Activated CD8-positive, alpha-beta memory T cell treated with anti-CD3 and anti-CD28 coated beads, Interleukin-2, amount 50 U/mL, for 48 hours (primary cell): ENCODE measurements at places on chromosomes 6 and 20.
A peak's percentile ranks its signal among the peaks of the same experiment; 100 is the strongest.

DNA sequence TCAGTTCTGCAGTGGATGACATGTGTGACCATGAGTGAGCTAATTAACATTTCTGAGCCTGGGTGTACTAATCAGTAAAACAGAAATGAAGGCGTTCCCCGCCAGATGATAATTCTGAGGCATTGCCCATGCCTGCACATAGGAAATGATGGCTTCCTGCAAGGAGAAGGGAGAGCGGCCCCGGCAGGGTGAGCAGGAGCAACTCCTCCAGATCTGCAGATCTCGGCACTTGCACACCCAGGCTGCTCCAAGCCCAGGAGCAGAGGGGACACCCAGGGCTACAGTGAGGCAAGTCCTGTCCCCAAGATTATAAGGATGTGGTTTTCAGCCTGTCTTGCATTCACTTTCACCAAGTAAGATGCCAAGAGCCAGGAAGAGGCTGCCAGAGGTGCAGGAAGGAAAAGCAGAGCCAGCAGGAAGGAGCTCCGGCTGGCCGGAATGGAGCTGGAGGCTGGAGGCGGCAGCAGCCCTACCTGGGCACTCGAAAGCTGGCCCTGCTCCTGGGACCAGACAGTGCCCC is 177.5 kb upstream of the CST7 start:
- DNase-seq = peak; percentile 41

- DNase-seq = no peak
Observed at GRCh38 chr6:129733290-129733689, 23.3 kb upstream of the ARHGAP18 start.

GRCh38 chr6:92962846-92963245 is 456.5 kb downstream of the EPHA7 start:
- DNase-seq = no peak

DNA sequence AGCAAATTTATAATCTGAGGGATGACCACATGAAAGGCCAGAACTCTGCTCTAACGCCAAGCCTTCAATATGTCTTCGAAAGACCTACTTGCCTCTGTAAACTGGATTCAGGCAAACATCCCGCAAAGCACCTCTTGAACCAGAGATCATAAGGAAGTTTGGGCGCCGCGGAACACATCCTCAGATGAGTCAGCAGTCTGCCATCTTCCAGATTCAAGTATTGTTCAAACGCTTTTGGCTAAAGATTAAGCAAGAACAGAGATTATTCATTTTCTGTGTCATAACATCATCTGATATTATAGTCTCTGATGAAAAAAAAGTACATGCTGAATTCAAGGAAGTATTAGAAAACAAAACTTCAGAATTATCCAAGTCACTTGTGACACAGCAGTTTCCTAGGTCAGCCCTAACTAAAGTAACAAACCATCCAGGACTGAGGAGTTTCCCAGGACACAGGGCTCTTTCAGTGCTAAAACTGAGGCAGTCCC is 20.8 kb downstream of the TBC1D7 start:
- no peak for DNase-seq

DNA sequence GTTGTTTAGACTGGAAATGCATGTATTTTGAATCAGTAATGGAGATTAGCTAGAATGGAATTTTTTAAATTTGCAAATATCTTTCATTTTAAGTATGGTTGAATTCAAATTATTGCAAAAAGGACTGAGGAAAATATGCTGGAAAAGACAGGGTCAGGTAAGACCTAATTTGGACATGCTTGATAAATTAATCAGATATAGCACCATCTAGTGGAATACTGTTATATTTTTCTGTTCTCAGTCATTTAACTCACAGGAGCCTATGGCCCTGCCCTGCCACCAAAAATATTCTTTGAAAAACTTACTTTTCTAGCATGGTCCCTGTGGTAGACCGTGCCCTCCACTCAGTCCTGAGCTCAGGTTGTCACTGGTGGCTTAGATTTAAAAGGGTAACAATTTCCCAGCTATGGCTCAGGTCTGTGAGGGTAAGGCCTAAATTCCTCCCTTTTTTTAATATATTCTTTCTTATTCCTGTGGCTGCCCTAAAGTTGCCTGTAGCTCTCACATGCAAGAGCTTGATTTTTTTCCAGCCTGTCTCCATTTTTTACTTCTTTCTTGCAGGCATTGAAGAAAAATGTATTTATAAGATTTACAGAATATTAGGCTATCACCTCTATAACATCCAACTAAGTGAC is 25.3 kb upstream of the KIAA1586 start:
- DNase-seq = no peak

- peak; percentile 59 for DNase-seq
Observed at GRCh38 chr6:108174371-108175175, 8.8 kb downstream of the NR2E1 start.

DNA sequence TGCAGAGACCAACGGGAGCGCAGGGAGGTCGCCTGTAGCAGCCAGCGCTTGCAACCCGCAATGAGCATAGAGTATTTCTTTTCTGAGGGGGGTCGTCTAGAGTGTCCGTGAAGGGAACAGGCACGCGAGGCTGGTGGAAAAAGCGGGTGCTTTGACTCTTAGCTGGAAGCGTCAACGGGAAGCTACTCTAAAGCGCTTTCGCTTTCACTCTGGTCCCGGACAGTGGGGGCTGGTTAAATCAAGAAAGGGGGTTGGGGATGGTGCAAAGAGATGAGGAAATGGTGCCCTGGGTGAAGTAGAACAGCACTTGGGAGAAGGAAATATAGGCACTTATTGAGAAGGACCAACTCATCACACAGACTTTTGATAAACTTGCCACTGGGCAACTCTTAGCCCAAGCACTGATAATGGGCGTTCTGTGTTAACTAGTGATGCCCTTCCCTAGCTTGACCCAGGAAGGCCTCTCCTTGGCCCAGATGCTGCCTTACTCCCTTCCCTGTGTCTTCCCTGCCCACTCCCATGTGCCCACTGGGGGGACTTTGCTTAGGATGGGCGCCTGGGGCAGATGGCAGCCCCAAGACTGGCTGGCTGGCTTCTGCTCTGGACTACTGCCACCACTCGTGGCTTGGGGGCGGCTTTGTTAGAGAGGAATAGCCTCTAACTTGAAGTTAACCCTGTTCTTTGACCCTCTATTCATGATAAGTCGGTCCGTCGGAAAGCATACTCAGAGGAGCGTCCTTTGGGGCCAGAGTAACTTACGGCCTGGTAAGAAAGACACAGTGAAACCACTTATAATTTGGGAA is 585 bp downstream of the PSMB9 start:
- DNase-seq = peak; percentile 76

DNA sequence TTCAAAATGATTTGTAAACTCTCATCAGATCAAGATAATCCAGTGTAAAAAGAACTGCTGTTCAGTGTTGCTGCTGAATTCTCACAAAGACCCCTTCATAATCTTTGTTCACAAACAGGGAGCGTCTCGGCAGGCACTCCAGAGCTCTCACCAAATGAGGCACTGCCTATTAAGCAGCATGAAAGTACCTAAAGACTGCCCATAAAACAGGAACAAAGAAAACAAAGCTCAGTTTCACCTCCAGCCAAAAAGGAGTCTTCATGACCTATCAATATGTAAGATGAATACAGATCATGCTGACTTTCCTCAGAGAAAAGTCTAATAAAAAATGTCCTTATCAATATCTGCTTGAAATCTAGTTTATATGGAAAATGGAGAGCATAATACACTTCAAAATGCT is 41.8 kb downstream of the GPR63 start:
- no peak for DNase-seq

GRCh38 chr6:24019830-24020229 is 106.2 kb upstream of the NRSN1 start:
- DNase-seq = no peak

- DNase-seq = no peak
Observed at GRCh38 chr20:37773291-37773826, 79.5 kb downstream of the CTNNBL1 start.

DNA sequence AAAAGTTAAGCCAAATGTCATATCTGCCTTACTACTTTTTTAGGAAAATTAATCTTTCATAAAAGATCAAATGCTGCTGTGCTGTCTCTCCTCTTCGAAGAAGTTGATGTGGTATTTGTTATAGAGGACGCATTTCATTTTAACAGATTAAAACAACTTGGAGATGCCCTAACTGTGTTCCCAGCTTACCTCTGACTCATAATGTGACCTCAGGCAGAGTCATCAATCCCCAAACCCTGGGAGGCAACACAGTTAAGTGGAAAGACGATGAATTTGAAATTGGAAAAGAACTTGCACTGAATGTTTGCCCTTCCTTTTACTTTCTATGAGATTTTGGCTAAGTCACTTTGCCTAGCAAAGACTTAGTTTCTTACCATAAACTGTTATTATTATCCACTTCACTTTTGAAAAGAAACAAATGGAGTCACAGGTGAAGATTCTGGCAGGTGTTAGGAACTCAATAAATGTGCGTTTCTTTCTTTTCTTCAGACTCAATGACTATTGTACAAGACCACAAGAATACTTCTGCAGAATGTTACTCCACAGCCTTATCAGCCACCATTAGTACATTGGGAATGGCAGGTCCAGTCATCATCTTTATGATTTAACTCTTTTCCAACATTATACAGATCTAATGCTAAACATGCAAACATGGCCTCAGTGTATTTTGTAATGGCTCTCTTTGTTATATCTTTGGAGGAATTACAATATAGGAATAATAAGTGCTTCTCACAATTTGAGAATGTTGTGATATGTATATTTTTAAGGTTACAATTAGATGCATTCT is 102.6 kb downstream of the COL21A1 start:
- DNase-seq = no peak

- no peak for DNase-seq
Observed at GRCh38 chr20:4550740-4551139, 171.0 kb upstream of the PRND start.

GRCh38 chr20:40341561-40341960 is 347.5 kb downstream of the MAFB start:
- DNase-seq = no peak

DNA sequence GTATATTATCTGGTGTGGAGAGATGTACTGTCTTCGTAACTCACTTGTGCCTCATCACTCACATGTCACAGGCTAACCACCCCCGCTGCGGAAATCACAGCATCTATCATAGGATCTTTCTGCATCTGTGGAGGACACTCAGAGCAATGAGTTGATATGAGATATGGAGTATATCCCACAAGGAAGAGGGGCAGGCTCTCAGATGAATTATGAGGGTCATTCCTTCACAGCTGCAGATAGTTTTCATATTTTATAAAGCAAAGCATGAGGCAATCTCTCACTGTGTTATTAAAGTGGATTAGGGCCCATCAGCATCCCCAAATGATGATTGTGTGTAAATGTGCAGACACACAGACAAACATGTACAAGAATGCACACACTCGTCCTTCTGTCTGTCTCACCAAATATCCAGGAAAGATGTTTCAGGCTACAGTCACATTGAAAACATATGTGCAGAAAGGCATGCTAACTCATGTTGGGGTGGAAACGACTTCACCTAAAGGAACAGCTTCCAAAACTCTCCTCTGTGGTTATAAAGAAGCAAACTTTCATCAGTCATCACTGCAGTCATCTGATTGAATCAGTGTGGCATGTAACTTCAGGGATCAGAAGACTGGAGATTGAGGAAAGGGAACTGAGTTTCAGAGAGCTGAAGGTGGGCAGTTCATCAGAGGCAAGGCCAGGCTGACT is 164.7 kb downstream of the FOXC1 start:
- no peak for DNase-seq

- DNase-seq = no peak
Observed at GRCh38 chr20:10603971-10604864, 69.6 kb downstream of the JAG1 start.

DNA sequence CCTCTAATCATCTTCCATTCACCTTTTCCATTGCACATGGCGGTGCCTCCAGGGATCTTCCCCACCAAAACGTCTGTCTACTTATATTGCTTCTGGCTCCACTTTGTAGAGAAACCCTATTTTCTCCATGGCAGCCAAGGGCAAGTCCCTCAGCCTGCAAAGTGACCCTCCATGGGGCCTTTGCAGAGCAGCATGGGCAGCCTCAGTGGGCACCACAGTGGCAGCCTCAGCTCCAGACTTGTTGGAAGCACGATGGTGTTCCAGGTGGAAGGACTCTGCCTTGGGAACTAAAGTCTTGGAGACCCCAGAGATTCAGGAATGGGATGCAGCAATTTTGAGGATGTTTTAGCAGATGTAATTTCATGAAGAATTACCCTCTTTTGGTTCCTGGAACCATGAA is 18.5 kb upstream of the CCR6 start:
- no peak for DNase-seq

DNA sequence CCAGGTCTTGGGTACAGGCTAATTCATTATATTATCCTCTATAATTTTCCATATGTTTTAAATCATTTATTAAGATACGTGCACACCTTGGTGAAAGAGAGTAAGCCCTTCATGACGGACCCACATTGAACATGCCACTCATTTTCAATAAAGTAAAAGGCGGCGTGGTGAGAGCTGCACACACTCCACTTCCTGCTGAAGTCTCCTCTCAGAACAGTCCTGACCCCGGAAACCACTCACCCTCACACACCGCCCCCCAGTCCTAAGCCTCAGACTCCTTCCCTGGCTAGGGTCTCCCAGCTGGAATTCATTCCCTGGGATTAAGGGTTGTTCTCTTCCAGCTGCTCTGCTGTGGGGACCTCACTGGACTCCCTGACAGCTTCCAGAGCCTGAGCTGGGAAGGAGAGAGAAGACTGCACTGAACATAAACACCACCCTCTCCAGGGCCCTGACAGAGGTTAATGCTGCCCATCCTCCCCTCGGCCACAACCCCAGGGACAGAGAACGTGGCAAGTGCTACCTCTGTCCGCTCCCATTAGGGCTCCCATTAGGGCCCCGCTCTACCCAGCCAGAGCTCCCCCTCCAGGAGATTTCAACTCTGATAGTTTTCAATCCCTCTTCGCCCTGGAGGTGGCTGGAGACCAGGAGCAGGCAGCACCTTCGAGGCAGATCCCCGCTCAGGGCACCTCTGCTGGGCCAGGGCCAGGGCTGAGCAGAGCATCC is 24.8 kb downstream of the GRM4 start:
- no peak for DNase-seq

DNA sequence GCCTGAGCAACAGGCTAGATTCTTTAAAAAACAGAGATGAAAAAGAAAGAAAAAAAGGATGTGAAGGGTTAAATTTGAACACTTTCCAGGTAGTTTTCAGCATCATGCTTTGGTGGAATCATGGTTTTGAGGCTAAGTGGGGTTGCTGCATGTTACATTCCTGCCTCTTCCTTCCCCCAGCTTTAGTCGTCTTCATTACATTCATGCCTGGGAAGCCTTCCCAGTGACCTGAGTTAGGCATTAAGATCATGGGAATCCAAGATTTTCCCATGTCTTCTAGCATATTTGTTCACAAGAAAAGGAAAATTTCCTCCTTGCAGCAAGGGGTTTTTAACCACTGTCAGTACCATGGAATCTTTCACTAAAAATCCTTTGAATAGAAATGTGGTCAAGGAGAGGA is 12.0 kb downstream of the TPX2 start:
- no peak for DNase-seq

DNA sequence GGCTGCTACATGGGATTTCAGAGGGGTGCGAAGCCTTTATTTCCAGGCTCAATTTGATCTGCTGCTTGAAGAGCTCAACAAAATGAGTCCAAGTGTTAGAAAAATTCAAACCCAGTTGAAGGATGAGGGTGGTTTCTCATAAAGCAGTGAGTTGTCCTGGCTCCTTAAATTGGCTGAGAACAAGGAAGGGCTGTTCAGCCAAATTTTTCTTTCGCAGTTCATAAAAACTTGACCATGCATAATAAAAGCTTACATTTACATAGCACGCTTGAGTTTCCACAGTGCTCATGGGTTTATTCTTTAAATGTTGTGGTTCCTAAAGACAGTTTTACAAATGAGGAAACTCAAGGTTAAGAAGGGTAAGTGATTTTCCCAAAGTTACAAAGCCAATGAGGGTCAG is 174.4 kb upstream of the FOXA2 start:
- DNase-seq = no peak
